ENCODE measurements at places on chromosomes 2 and 18.

DNA sequence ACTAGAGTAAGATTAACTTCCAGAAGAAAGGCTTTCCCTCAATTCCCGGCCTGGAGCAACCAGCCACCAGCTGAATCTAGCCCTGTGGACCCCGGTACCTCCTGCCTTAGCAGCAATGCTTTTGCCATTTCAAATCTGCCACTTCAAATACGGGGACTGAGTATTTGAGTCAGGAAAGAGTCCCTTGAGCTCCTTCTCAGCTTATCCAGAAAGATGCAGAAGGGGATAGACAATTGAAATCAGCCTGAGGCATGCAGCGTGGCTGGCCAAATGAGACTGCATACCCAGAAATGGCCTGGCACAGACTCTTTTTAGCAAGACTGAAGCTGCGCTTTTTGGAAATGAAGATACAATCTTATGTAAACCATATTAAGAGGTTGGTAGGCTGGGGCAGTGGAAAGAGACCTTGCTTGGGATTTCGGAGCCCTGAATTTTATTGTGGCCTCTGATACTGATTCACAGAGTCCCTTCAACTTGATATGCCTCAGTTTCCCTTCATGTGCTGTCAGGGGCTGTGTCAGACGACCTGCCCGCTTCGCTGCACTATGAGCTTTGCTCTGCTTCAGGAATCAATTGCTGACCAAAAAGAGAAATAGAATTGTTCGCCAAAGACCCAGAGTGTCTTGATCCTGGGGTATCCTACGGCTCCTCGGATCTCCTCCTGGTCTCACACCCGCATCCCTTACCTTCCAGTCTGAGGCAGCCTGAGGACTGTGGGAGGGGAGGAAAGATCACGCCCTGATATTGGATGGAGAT lies 1.0 kb downstream of the MATN3 start:
- DNase-seq, result no peak

DNA sequence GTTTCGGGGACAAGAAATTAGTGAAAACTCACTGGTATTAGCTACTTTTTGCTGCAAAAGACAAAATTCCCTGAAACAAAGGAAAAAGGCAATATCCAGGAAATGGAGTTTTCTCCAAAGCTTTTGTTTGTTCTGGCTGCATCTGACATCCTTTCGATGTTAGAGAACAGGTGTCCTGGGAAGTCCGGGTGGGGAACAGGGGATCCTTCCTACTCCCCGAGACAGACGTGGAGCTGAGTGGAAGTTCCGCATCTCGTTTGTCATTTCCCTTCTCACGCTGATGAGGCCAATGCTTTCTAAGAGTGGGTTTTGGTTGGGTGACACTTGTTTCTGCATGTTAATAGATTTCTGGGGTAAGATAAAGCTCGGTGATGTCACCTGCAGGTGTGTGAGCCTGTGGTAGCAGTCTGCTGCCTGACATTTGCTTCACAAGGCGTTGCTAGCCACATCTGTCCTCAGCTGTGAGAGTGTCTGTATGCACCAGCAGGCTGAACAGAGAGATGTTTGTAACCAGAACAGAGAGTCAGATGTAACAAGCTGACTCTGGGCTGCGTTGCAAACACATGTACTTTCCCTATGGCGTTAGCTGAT lies 125.9 kb downstream of the ACOXL start:
- DNase-seq, result no peak

GRCh38 chr18:26279428-26279827 lies 53.2 kb downstream of the TAF4B start:
- DNase-seq, result no peak

DNA sequence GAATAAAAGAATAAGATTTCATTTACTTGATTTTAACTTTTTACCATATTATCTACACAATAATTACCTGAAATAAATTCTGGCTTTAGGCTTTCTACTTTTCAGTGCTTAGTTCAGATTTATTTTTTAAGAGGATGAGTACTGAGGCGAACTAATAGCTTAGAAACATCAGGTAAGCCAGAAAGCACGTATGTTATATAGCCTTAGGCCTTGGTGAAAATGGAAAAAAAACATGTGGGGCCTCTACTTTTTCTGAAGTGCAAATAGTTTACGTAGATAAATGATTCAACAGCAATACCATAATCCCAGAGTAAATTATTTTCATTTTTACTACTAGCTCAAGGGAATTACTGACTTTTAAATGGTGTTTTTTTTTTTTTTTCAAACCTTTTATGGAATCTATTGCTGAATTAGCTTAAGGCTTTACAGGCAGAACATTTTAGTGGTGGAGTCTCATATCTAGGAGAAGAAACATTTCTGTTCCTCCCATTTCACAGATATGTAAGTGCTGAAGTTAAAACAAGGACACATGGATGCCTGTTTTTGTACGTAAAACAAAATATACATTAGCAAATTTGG lies 6.2 kb downstream of the CPS1 start:
- DNase-seq, result no peak

All from HTR-8/SVneo (cell line).